ENCODE measurements at places on chromosomes 5 and 9.
A peak's percentile ranks its signal among the peaks of the same experiment; 100 is the strongest.

DNA sequence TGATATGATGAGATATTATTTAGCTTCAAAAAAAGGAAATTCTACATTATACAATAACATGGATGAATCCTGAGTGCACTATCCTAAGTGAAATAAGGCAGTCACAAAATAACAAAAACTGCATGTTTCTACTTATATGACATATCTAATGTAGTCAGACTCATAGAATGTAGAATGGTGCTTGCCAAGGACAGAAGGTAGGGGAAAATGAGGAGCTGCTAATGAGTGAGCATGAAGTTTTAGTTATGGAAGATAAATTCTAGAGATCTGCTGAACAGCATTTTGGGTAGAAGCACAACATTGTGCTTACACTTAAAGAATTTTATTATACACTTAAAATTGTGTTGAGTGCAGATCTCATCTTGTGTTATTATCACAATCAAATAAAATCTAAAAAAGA, 812.4 kb downstream of the KCTD16 start:
- DNase-seq = no peak

- DNase-seq = no peak
These were observed 11.7 kb upstream of the TSSK1B start for GRCh38 chr5:113446358-113446927.

DNA sequence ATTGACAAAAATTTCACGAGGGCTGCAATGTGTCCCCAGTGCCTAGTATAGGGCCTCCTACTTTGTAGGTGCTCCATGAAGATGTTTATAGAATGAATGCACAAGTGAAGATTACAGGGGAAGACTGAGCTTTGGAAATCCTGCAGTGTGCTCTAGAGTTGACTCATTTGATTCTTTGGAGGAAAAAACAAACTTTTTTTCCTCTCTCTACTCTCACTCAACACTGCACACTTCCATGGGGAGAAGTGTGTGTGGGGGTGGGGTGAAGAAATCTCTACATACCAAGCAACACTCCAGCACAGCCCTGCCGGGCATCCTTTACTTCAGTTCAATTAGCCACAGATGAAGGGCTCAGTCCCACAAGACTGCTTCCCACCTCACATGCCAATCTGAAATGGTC, 49.4 kb upstream of the KLF9 start:
- no peak for DNase-seq

GRCh38 chr5:82106756-82107155, 134.9 kb downstream of the ATG10 start:
- no peak for DNase-seq

- DNase-seq = no peak
These were observed 163.8 kb downstream of the SYK start for GRCh38 chr9:90965226-90966030.

DNA sequence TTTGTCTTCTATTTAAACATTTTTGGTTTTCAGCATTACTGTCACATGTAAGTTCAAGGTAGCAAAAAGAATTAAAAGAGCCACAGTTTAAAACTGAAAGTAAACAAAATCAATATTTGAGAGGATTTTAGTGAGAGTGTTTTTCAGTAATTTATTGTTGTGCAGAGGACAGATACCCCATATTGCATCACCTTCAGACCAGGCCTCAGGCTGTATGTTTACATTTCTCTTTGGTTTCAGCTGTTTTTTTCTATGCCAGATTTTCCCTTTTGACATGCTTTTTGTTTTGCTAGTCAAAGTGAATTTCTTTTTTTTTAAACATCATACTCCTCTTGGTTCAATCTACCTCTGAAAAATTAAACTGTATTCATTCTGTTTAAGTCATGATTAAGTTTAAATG, 47.2 kb downstream of the MAST4 start:
- DNase-seq = no peak

DNA sequence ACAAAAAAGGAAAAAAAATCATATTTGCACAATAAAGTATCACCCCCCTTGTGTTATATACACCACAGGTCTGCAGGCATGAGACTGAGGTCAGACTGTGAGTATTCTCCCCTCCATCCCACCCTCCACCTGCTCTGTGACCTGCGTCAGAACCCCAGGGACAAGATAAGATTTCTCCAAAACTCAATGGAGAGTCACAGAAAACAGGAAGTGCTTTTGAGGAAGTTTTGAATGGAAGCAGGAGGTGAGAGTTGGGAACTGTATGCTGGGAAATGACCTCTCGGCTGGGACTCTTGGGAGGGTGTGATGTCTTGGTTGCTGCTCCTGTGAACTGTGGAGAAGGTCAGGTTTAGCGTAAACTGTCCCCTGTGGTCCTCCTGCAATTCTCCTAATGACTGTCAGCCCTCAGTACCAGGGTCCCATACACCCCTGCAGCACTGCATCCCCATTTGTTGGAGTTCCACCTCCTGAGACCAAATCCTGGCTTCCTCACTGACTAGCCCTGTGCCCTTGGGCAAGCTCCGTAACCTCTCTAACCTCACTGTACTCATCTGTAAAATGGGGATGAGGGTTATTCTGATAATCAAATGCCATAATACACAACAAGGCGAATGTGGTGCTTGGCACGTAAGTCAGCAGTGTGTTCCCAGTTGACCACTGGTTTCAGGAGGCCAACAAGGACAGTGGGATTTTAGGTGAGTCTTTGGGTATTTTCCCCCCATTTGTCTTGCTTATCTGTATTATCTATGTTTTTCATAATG, 6.9 kb upstream of the CTSL start:
- DNase-seq = no peak

- DNase-seq = no peak
These were observed 261.8 kb downstream of the ASTN2 start for GRCh38 chr9:117153021-117153420.

- DNase-seq = no peak
These were observed 6.3 kb downstream of the NR2F1-AS1 start for GRCh38 chr5:93574491-93575305.

DNA sequence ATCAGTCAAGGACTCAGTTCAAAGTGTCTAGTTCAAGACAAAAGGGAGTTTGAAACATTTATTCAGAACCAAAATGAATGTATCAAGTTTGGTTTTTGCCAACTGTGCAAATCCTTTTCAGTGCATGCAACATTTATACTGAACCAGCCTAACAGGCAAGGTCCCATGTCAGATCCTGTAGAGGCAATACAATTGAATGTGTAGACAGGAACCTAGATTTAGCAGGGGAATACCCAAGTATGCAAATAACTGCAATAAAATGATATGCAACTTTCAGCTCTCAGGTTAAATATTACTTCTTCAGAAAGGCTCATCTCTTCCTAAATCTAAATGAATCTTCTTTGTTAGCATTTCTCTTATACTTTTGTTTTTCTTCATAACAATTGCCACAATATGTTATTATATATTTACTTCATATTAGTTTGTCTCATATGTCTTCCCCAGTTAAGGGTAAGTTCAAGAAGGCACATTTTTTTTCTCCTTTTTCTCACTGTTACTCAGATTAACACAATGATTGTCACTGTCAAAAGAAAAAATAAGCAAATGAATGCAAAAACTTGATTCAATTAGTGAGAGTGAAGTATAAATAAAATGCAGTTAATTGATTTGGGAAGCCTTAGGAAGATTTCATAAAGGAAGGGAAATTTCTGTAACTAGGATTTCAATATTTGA, 163.9 kb upstream of the RASA1 start:
- no peak for DNase-seq

DNA sequence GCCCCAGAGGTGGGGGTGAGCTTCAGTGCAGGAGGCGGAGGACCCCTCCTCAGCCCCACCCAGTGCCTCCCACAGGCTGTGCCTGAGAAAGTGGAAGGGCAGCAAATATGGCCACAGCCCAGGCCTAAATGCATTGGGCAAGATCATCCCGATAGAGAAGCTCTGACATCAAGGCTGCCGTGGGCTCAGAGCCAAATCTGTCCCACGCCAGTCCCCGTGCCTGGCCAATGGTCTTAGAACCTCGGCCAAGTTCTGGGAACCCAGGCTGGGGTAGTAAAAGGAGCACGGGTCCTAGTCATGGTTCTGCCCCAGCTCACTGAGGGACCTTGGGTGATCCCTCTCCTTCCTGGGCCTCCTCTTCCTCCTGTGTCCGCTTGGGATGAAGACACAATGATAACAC, 27.7 kb upstream of the TNIP1 start:
- DNase-seq = no peak

DNA sequence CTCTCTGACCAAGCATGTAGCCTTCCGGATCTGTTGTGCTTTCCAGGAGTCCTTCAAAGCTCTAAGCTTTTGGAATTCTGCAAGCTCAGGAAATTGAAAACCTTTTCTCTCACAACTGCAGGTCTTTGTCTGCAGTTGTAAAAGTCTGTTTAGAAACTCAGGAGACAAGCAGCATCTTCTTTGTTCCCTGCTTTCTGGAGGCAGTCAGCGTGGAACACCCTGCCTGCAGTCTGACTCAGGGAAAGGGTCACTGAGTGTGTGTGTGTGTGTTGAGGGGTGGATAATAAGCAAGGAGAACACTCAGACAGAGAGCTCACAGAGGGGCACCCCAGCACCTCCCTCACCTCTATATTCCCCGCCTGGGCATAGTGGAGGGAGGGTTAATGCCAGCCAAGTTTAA, 29.1 kb downstream of the KCNIP1 start:
- no peak for DNase-seq

DNA sequence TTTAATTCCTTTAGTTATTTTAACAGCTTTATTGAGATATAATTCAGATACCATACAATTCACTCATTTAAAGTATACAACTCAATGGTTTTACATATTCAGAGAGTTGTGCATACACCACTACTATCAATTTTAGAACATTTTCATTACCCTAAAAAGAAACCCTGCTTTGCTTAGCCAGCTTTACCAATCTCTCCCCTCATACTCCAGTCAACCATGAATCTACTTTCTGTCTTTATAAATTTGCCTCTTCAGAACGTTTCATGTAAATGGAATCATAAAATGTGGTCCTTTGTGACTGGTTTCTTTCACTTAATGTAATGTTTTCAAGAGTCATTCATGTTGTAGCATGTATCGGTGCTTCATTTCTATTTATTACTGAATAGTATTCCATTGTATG, 24.9 kb downstream of the NIM1K start:
- no peak for DNase-seq

DNA sequence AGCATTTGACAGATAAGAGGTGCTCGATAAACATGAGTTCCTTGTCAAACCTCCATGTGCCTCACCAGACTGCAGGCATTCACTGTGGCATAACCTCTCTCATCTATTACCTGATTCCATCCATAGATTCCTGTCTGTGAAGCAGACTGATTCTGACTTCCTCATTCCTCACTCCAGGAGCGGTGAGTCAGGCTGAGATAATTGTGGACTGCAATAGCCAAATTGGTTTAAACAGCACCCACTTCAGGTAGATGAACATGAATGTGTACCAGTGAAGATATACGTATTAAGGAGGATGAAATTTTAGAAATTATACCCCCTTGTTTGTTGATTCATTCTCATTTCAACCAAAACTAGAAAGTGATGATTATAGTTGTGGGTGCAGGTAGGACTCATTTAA, 391.2 kb downstream of the HINT1 start:
- DNase-seq = no peak

DNA sequence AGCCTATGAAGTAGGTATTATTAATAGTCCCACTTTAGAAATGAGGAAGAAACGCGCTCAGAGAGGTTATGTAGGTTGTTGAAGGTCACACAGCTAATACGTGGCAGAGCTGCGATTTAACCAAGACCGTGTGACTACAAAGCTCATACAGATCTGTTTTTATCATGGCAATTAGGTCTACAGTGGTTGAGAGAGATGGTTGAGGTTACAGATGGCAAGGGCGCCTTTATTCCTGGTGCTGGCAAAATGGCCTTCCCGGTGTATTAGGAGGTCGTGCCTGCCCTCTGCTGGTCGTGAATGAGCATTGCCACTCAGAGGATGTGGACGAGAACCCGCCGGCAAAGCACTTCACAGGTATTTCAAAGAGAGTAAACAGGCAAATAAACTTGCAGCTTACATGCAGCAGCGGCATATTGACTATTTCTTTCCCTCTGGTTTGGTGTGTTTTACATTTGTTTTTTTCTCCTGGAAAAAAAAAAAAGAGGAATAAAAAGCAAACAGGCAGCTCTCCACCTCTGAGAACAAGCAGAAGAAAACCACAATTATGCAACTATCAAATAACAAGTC, 65.3 kb upstream of the EGFLAM start:
- peak; percentile 76 for DNase-seq

- DNase-seq = no peak
These were observed 188.4 kb upstream of the ELL2 start for GRCh38 chr5:96150007-96150406.

DNA sequence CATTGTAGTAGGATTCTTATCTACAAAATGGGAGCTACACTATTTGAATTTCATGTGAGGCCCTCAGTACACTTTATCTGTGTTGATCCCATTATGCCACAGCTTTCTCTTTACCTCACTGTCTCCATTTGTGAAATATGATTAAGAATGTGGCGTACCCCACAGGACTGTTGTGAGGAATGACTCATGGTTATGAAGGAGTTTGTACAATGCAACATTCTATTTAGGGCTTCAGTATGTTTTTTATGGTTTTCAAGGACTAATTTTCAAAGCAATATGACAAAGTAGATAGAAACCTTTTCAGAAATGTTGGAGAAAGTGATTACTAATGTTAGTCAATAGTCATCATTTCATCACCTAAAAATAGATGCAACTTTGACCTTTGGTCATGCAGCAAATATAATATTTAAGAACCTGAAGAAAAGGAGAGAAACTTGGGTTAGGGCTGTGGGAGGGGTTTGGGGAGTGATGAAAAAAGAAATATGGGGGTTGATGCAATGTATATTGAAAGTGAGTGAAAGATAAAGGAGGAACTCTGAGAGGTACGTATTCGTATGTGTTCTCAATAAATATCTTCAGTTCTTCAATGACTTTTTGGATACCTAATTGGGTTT, 53.7 kb upstream of the PIP5K1B start:
- no peak for DNase-seq

DNA sequence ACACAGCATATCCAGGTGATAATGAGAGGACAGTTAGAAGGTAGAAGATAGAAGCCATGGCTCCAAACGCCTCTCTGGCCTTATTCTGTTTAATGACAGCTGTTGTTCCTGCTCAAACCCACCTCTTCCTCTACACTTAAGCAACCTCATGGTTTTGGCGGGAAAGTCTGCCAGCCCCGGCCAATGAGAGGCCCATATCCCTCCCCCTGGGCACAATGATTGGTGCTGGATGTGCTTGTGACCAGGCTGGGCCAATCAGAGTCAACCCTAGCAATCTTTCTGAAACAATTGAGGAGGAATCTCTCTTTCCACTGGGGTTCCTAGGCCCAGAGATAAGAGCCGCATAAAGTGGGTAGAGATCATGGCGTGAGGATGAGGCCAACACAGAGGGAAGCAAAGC, 4.8 kb upstream of the GFI1B start:
- DNase-seq = no peak

DNA sequence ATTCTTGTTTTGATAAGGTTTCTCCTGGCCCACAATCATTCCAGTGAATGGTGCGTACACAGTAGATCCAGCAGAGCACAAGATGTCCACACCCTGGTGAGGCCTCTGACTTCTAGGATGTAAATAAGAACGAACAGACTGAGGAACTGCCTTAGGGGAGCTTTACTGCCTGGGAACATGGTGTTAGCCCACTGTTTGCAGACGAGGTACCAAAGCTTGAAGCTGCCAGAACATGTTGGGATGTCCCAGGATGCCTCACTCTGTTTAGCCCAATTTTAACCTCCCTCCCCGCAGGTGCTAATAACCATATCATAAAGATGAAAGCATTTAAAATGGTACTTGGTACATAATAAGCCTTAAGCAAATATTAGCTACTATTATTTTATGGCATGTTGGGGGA, 3.5 kb downstream of the LECT2 start:
- DNase-seq = no peak

GRCh38 chr5:116757326-116757725, 182.7 kb upstream of the SEMA6A start:
- DNase-seq = no peak

All from midbrain (tissue), 1 donor.